ENCODE measurements at places on chromosomes 5 and 9.

GRCh38 chr5:56640763-56641406 is 174.5 kb upstream of the MAP3K1 start:
- DNase-seq, result no peak

DNA sequence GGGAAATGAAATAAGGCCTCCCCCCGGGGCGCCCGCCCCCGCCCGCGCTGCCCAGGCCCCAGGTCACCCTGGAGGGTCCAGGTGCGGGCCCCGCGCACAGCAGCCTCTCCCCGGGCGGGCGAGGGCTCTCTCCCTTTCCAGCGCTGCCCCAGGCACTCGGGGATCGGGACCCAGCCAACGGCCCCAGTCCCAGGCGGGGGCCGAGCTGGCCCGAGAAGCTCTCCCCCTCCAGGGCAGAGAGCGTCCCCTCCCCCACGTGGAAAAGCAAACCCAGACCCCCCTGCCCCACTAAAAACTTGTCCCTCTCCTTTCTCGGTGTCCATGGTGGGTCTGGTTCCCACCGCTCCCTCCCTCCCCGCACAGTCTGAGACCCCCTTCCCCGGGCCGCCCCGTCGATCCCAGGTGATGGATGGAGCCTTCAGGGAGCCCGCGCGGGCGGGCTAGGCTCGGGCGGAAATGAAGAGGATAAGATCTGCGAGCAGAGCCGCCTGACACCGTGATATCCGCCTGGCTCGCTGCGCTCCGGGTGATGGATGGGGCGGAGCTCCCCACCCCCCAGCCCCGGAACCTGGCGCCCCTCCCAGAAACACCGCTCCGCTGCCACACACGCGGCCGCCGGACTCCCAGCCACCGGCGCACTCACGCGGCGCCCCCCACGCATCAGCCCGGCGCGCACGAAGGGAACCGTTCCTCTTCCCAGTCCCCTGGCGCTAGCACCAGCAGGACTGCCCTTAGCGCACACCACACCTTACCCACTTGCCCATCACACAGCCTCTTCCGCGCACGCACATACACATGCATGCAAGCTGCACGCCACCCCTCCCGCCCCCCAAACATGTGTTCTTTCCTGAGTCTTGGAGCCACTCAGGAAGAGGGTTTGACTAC is 81.7 kb upstream of the ZBTB43 start:
- DNase-seq, result peak; percentile 50

- DNase-seq, result peak; percentile 38
These were observed 706.7 kb upstream of the PTPRD start for GRCh38 chr9:11319538-11319937.

GRCh38 chr5:171724468-171725204 is 61.0 kb upstream of the SMIM23 start:
- no peak for DNase-seq

- DNase-seq, result no peak
These were observed 176.4 kb upstream of the PITX1 start for GRCh38 chr5:135210286-135211055.

- no peak for DNase-seq
These were observed 17.7 kb downstream of the PCDHGC5 start for GRCh38 chr5:141506381-141507155.

DNA sequence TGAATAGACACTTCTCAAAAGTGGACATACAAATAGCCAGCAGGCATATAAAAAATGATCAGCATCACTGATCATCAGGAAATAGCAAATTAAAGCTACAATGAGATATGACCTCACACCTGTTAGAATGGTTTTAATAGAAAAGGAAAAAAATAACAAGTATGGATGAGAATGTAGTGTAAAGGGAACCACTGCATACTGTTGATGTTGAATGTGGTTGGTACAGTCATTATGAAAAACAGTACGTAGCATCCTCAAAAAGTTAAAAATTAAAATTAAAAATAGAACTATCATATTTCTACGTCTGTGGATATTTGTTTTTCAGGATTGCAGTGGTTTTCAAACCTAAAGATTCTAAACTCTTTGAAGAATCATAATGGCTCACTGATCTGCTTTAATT is 215.1 kb upstream of the NREP start:
- no peak for DNase-seq

- DNase-seq, result no peak
These were observed 118.7 kb upstream of the SLCO6A1 start for GRCh38 chr5:102617191-102618187.

DNA sequence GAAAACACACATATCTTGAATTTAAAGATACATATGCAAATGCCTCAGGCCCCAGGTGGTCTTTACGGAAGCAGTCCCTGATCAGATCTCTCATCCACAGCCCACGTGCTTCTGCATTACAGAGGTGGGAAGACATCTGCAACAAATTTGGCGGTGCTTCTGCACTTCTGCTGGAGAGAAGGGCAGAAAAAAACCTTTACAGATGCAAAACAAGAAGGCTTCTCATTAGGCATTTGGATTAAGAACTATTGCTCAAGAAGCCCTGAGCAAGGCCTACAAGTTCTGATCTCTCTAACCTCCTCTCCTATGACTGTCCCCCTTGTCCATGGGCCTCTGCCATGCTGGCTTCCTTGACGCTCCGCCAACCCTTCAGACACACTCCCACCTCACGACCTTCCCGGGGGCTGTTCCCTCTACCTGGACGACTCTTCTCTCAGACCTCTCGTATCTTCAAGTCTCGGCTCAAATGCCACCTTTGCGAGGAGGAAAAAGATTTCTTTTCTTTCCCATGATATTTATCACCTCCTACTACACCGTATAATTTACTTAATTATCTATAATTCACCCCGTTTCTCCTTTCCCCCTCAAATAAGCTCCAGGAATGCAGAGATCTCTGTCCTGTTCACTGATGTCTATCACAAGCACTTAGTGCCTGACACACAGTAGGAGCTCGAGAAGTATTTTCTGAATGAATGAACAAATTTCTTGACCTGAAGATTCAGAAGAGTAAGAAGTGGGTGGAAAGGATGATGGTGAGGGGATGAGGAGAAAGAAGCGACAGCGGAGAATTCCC is 1.1 kb downstream of the MTMR12 start:
- no peak for DNase-seq

DNA sequence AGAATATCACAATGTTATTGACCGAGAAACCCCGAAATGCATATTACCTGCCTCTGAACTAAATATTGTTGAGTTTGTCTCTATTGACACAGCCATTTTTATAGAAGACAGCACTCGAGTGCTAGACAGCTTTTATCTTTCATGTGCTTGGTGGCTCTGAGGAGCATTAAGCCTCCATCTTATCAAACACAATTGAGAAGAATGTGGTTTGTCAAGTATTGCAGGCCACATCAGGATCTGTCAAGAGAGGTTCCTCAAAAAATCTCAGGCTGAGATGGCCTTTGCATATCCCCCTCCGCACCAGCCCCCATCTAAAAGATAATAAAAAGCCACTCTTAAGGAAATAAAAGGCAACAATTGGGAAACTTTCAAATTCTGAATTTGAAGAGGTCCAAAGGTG is 284.8 kb downstream of the DENND1A start:
- no peak for DNase-seq

- no peak for DNase-seq
These were observed 237.1 kb upstream of the PUM3 start for GRCh38 chr9:3080951-3081350.

DNA sequence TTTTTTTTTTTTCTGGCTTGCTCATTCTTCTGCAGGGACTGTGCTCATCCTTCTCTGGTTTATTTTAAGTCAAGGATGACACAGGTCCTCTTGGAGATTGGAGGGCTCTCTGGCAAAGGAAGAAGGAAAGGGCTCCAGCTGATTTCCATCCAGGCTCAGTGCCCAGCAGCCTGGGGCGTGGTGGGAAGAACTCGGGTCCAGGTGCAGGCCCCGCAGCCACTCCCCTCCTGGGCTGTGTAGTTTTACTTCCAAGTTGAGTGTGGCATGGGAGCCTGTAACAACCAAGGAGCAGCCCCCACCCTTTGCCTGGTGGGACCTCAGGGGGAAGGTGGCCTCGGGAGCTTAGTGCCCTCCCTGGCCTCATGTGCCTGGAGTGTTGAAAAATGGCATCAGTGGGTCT is 58.9 kb downstream of the ANKRD33B start:
- DNase-seq, result no peak

GRCh38 chr5:16812448-16812847 is 123.6 kb downstream of the MYO10 start:
- DNase-seq, result no peak

Measured in anterior cingulate cortex (tissue), 58 donors.